ENCODE measurements at places on chromosomes 12 and 14. TPM values are rescaled to one million over a fixed set of nuclear protein-coding genes. Genes with fewer than 3 reads are reported as not detected.

GRCh38 chr12:4064008-4064407 lies 190.8 kb upstream of the PARP11 start:
- no peak for DNase-seq

DNA sequence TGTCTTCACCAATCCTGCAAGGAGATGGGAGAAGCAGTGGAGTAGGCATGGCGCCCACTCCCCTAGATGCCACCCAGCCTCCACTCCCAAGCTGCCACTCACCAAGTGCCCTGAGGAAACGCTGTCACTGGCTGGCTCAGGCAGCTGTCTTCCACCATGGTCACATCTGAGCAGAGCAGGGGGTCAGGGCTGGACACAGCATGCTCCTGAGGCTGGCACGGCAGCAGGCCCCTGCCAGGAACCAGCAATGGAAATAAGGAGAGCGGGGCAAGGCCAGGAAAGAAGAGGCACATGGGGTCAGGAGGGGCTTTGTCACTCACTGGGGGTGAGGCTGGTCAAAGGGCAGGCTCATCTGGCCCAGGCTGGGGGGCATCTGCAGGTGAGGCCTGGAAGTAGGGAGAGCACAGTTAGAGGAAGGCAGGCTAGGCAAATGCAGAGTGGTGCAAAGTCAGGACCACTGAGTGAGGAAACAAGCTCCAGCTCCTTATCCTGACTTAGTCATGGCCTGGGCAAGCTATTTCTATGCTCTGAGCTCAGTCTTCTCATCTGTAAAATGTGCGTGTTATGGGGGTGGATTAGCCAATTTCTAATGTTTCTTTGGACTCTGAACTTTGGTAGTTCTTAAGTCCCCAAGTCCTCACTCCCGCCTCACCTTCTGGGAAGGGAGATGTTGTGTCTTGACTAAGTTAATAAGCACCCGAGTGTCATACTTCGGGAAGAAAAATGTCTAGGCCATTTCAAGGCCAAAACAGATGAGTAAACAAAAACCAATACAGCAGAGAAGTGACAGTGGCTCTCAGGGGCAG lies 8.0 kb downstream of the NAB2 start:
- DNase-seq: no peak

RASAL1 gene
- total RNA-seq: not detected

- peak; percentile 57 for DNase-seq
Observed at GRCh38 chr12:57148469-57149244, 1.2 kb upstream of the LRP1-AS start.

DNA sequence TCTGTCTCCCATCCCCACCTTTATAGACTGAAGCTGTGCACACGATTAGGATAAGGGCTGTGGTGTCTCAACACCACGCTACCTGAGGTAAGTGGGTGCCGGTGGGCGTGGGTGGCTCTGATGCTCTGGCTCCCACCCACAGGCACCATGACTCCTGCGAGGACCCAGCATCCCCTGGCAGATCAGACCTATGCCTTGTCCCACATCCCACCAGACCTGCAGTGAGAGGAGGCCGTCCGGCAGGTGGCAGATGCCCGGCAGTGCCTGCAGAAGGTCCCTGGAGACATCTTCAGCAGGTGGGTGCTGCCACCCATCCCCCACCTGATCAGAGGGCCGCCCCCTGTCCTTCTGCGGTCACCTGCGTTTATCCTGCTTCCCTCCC lies 104.4 kb upstream of the PRB2 start:
- DNase-seq: no peak

GRCh38 chr14:74350211-74350927 lies 2.1 kb downstream of the VRTN start:
- no peak for DNase-seq

EMP1 gene
- 74.6 TPM for total RNA-seq

LHX5 gene
- not detected for total RNA-seq

DNA sequence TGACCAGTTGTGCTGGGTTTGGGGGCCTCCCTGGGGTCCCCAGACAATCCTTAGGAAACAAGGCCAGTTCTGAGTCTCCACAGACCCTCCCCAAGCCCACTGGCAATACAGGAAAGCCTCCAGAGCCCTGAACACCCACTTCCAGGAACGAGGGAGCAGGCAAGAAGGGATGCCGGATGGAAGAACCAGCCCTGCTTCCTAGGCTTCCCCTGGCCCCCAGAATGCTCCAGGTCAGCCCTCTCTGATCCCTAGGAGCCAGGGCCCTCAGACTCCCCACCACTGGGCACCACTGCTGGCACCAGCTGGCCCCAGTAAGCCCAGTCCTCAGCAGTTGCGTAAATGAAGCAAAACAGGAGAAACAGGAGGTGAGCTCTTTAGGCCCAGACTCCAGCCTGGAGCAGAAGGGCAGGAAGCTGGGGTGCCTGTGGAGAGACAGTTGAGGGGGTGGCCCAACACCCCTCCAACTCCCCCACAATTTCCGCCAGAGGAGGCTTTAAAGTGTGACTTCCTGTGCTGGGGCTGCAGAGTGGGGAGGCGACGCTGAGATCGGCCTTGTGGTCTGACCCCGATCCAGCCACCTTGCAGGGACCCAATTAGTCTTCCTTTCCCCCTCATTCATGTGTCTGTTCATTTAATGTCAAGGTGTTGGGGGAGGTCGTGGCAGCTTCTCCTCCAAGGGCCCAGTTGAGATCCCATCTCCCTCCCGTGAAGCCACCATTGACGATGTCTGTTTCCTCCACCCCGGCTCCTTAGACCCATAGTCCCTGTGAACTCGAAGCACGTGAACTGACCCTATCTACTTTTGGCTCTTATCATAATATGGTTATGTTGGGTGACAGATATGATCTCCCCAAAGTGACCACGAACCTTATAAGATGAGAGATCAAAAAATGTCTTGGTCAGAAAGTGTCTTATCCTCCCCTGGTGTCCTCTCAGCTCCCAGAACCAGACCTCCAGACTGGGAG lies 4.7 kb downstream of the TNFRSF1A start:
- no peak for DNase-seq

DNA sequence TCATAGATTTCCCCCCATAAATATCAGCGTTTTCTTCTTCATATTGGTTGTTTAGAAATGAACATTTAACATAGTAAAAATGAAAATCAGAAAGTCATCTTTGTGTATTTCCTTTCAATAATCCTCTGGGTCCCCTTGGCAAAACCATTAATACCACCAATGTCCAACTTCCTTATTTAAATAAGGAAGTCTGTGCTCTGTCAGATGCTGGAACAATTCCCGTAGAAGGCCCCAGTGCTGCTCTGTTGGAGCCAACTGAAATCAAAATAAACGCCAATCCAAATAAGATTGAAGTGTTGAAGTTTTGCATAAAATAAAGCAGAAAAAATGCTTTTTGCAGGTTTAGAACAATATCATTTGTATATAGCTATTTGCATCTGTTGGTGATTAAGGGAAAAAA lies 93.1 kb downstream of the PPM1H start:
- DNase-seq: no peak

GRCh38 chr12:114691763-114692185 lies 7.8 kb upstream of the TBX3 start:
- no peak for DNase-seq

DNA sequence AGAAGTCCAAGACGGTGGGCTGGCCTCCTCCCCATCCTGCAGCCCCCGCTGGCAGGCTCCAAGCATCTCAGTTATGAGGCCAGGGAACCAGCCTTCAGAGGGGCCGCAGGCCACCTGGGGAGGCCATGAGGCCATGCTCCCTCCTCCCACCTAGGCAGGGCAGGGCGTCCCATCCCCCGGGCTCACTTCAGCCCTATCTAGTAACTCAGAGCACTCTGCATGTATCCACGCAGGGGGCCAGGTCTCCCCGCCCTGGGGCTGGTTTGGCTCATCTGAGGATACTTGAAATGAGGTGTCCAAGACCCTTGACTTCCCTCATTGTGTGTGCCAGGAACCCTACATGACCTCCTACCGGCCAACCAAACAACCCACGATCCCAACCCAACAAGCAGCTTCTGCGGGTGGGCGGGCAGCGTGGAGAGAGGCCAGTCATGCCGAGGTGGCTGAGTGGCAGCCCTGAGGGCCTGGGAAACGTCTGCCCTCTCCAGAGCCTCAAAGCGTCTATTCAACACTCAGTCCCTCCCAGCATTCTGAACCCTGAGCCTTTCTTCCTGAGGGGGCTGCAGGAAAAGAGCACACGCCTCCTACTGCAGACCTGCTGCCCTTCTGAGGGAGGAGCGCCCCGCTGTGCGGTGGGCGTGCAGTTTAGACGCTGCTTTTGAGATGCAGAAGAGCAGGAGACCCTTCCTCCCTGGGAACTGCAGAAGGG lies 16.8 kb downstream of the ISCA2 start:
- DNase-seq: no peak

WSCD2 gene
- not detected for total RNA-seq

DNA sequence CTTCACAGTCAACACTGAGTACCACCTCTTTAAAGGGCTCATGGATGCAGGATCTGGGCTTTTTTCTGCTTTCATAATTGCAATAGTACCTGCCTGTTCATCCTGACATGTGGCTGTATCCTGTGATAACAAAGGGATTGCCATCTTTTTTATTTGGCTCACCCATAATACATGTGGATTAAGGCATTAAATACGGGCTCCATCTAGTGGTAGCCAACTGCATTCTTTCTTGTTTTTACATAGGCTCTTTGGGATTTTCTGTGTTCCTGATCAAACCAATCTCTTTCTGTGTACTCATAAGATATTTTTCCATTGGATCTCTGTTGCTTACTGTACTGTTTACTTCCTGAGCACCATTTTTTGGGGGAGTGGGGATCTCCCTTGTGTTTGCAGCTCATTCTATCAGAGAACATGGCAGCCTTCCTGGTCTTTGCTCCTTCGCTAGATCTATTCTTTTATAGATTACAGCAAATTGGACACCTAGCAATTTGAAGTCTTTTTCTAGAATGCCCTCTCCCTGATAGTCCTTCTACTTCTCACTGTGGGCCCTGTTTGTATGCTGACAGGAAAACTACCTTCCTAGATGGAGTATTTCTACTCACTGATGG lies 723.4 kb upstream of the MDGA2 start:
- DNase-seq: no peak

DNA sequence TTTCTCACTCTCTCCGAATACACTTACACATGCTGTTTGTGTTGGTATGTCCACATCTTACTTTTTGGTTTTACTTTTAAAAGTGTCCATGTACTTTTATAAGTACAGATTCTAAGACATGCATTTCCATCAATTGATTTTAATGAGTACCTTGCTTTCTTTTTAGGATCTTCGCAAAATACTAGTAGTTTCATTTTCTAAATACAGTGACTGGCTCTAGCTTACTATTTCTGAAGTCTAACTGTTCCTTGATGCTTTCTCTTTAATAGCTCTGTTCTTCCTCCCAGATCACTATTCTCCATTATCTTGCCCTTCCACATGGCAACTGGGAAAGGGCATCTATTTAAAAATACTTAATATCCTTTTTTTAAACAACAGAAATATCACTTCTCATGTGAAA lies 164.1 kb downstream of the KITLG start:
- no peak for DNase-seq

DNA sequence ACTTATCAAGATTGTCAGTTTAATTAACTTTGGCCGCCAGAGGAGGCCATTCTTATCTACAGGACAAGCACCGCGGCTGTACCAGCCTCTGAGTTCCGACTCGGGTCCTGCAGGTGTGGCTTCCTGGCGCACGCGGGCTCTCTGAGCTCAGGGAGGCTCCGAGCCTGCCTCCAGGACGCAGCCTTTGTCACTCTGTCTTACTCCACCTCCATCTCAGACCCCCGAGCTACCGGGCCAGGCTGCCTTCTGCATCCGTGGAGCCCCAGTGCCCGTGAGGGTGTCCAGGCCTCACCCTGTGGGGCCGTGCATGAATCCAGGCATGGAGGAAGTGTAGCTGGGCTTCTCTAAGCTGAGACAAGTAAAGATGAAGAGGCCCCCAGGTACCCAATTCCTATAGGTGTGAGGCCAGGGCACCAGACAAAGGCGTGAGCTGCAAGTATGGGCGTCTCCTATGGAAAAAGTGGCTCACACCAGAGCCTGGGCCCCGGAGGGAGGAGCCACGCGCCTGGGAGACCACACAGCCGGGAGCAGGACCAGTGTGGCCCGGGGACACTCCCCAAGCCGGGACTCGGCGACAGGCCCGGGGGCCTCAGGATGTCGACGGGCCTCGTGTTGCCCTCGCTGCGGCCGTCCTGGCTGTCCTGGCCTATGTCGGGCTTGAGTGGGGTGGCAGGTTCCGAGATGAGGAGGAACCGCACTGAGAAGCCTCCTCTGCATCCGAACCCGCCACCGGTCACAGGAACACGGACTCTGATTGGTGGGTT lies 42.8 kb downstream of the NOC4L start:
- peak; percentile 9 for DNase-seq

GRCh38 chr12:80509781-80510556 lies 65.9 kb downstream of the PTPRQ start:
- no peak for DNase-seq
